ENCODE measurements at places on chromosomes 11 and 22.

- DNase-seq: peak; percentile 14
Measured at GRCh38 chr11:89293965-89294679, 116.4 kb downstream of the TYR start.

- DNase-seq: no peak
Measured at GRCh38 chr11:135036488-135037297, 624.7 kb upstream of the B3GAT1 start.

DNA sequence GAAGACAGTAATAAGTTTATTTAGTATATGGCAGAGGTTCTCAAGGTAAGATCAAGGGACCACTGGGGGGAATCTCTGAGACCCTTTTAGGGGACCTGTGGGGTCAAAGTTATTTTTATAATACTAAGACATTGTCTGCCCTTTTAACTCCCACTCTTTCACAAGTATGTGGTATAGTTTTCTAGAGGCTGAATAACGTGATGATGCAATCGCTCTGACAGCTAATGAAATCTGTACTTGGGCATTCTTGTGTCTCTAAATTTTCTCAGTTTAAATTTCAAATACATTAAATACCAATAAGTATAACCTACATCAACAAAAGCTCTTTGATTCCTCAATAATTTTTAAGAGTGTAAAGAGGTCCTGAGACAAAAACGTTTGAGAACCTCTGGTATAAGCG is 147.9 kb downstream of the ATG16L2 start:
- DNase-seq: no peak

DNA sequence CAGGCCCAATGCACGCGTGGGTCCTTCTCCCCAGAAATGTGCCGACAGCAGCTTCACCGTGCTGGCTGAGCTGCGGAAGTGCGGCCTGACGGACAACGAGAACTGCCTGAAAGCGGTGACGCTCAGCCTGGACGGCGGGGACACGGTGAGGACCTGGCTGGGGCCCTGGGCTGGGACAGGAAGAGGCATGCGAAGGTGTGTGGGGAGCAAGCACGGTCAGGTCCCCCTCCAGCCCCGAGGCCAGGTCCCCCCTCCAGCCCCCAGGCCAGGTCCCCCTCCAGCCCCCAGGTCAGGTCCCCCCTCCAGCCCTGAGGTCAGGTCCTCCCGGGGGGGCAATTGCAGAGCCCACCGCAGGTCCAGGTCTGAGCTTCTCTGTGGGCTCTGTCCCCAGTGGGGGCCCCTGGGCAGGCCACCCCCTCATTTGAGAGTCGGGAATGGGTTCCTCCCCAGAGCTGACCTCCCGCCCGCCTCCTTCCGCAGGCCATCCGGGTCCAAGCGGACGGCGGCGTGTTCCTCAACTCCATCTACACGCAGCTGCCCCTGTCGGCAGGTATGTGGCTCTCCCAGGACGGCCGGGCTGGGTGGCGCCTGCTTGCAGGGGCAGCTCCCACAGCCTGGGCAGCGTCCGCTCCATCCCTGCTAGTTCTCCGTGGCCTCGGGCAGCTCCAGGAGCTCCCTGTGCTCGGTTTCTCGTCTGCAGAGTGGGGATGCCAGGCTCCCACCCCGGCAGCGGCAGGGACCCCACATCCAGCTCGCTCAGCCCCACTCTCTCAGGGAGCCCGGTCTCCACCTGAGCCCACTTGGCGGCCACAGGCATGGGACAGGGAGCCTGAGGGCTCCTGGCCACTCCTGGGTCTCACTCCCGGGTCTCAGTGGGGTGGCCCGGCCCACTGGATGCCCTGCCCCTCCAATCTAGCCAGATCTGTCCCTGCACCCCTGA is 7.9 kb downstream of the MUC5B start:
- DNase-seq: no peak

DNA sequence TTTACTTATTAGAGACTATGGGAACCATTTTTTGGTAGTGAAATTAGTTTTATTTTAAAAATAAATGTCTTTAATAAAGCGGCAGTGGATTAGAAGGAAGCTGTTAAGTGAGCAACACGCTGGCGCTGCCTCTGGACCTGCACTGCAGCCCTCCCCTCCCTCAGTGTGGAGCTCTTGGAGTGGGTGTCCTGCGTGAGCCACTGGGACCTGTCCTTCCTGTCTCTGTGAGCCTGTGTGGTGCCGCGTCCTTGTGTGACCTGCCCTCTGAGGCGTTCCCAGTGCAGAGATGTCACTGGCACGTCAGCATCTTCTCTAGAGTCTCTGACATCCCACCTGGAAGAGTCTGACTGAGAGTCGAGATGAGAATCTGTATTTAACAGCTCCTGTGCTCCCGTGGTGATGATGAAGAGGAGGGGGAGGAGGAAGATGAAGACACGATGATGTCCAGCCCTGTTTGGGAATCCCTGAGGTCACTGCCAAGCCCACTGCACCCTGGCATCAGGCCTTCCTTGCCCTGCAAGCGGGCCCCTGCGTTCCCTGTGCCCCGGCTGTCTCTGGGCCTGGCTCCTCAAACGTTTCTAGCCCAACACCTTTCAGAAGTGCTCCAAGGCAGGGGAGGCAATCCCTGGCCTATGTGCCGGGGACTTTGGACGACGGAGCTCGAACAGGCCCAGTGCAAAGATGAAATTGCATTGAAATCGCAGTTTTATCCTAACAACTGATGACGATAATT is 271.8 kb downstream of the TBC1D22A start:
- no peak for DNase-seq

DNA sequence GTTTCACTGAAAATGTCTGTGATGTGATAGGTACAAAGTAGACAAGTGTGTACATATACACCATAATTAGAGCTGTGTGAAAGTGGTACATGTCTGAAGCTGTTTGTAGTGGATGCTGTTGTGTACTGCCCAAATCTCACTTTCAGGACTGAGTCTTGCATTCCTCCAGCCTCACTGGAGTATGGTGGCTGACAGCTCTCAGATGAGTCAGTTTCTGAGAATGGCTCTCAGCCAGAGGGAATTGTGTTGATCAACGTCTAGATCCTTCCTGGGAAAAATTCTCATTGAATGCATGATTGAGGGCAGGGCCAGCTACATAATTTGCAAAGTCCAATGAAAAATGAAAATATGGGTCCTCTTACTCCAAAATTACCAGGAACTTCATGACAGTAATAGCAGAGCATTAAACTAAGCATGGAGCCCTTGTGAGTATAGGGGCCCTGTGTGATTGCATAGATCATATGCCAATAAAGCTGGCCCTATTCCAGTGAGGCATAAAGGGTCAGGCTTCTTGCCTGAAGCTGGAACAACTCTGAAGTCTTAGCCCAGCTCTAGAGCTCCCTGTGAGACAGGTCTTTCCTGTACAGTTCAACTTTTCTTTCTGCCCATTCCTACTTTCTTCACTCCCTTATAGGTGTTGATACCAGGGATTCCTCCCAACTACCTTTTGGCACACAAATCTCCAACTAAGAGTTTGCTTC is 10.8 kb upstream of the CYP2R1 start:
- DNase-seq: peak; percentile 30

DNA sequence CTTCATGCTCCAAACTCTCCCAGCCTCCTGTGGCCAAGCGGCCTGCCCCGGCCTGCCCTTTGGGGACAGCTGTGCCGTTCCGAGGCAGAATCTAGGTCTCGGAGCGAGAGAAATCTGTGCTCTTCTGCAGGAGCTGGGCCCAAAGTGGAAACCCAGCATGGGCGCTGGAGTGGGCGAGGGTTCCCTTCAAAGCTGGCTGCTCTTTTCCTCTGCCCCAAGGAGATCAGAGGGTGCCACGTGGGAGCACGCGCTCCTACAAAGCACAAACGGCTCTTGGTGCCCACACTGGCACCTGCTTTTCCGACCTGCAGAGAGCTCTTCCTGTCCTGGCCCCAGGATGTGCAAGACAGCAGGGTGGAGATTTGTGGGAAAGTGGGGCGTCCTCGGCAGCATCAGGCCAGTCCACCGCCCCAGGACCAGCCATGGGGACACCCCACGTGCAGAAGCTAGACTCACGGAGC is 6.9 kb downstream of the OSBPL5 start:
- no peak for DNase-seq

- no peak for DNase-seq
Measured at GRCh38 chr11:74427384-74427886, 29.2 kb upstream of the PGM2L1 start.

DNA sequence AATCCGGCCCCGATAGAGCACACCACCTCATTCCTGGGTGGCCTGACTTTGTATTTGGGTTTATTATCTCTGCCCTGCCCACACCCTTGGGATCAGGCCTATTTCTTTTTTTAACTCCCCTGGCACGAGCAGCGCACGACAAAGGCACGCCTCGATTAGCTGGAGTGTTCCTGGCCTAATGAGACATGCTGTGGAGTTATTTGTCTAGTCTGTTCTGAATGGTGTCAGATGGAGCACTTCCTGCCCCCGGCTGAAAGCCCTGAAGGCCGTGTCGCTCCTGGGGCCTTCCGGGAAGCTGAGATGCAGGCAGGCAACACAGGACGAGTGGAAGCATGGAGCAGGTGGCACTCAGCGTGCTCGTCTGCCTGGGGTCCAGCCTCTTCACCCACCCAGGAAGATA is 47.1 kb downstream of the LARGE1 start:
- DNase-seq: peak; percentile 46

DNA sequence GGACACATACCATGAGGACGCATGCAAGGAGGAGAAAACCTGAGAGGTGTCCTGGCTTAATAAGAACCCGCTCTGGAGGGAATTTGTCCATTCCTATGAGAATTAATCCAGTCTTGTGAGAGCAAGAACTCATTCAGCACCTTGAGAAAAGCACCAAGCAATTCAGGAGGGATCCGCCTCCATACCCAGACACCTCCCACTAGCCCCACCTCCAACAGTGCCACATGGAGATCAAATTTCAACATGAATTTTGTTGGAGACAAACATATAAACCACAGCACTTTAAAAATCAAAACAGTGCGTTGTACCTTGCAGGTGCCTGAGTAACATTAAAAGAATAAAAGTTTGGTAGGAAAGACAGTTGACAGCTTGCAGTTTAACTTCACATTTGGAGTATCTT is 11.4 kb downstream of the UBE4A start:
- no peak for DNase-seq

DNA sequence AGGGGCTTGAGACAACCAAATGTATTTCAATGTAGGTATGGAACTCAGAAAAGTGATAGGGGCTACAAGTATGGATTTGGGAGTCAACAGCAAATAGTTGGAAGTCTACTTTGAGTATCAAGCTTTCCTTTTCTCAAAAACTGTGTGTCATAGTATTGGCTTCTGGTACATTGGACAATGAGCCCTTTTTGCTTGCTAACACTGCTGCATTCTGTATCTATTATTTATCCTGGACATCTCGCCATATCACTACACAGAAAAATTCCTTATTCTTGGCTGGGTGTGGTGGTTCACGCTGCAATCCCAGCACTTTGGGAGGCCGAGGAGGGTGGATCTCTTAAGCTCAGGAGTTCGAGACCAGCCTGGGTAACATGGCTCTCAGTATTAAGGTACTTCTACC is 18.4 kb downstream of the CYP2R1 start:
- DNase-seq: no peak

DNA sequence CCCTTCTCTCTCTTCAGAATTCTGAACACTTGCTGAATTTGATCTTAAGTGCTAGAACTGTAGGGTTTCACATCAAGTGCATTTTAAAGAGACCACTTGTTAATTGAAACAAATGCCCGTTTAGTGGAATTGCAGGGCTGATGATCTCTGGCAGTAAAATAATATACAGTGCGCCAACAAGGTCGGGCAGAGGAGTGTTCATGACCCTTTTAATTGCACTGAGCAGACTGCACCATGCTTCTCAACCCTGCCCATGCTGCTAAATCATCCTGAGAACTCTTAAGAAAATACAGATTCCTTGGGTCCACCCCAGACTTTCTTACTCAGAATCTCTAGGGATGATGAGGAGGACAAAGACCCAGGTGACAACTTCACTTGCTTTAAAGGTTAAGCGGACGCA is 73.5 kb downstream of the SC5D start:
- DNase-seq: no peak

- no peak for DNase-seq
Measured at GRCh38 chr11:57867966-57868365, 106.4 kb downstream of the CTNND1 start.

DNA sequence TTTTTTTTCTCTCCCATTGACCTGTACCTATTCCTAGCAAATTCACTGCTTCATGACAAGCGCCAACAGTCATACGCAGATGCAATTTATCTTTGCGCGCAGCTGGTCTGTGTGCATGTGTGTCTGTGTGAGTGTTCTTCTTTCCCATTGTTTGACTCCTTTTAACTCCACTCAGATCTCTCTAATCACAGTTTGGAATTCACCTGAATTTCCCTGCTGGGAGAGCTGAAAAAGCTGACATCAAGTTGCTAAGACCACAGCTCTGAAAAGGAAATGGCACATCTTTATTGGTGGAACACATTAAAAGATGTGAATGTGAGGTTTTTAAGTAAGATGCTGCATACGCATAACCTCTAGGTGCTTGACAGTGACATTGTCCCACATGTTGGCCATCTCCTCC is 187.4 kb upstream of the MTMR2 start:
- no peak for DNase-seq

- no peak for DNase-seq
Measured at GRCh38 chr11:13286279-13286821, 8.8 kb downstream of the BMAL1 start.

- no peak for DNase-seq
Measured at GRCh38 chr22:31143537-31143936, 3.2 kb upstream of the PLA2G3 start.

DNA sequence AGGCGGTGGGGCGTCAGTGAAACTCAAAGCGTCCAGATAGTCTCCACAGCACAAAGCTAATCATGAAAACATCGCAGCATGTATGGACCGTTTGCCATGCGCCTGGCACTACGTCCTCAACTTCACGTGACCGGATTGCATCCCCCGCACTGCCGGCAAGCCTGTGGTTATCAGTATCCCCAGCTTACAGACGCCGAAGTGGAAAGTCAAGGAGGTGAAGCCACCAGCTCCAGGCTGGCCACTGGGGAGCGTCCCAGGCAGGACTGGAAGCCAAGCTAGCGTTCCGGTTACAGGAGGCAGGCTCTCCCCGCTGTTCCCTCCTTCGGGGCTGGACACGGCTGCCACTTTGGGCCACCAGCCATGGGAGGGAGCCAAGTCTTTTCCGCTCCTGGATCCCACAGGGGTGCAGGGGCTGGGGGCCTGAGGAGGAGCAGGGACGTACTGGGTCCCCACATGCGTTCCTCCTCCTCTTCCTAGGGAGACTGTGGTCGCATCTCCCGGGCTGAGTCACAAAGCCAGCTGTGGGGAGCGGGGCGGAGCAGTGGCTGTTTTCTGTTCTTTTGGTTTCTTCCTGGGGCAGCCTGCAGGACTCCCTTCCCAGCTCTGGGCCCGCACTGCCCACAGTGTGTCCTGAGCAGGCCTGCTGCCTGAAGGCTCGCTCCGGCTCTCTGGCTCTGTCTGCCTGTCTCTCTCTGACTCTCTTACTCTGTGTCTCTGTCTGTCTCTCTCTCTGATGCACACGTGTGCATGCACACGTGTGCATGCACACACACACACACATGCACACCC is 4.3 kb upstream of the OSBPL5 start:
- peak; percentile 85 for DNase-seq

- DNase-seq: no peak
Measured at GRCh38 chr22:43831561-43832392, 19.7 kb upstream of the EFCAB6 start.

DNA sequence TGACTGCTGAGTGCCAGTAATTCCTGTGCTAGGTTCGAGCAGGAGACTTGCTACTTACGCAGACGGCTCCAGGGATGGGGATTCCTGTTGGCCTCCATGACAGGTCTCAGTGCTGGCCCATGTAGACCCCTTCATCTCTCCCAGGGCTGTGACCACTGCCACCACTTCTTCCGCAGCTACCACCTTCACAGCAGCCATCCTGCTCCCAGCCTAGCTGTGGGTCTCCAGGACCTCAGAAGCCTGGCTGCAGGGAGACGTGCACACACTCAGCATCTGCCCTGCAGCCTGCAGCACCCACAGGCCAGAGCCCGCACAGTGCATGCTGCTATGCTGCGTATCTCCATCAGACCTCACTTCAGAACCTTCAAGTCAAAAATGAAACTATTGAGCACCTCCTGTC is 1503.9 kb downstream of the BRD1 start:
- DNase-seq: no peak
